ENCODE measurements at places on chromosomes 1 and 21.

DNA sequence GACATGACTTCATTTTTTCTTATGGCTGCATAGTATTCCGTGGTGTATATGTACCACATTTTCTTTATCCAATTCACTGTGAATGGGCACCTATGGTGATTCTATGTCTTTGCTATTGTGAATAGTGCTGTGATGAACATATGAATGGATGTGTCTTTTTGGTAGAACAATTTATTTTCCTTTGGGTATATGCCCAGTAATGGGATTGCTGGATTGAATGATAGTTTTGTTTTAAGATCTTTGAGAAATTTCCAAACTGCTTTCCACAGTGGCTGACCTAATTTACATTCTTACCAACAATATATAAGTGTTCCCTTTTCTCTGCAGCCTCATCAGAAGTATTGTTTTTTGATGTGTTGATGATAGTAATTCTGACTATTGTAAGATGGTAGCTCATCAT lies 361.7 kb upstream of the SGIP1 start:
- DNase-seq = no peak
- H3K27ac ChIP-seq = no peak overlapping the region
- H3K36me3 ChIP-seq = no peaks in the 10 kb centered on the region
- peaks cover 18% of the 10 kb centered on the region for H3K4me1 ChIP-seq

GRCh38 chr1:86239894-86240293 lies 83.3 kb upstream of the COL24A1 start:
- no peak overlapping the region for H3K27ac ChIP-seq
- no peaks in the 10 kb centered on the region for H3K27me3 ChIP-seq
- H3K36me3 ChIP-seq = no peaks in the 10 kb centered on the region

GRCh38 chr21:31473685-31474345 lies 129.8 kb upstream of the TIAM1 start:
- H3K36me3 ChIP-seq = no peaks in the 10 kb centered on the region
- no peak overlapping the region for H3K4me3 ChIP-seq
- H3K27ac ChIP-seq = no peak overlapping the region
- H3K4me1 ChIP-seq = no peaks in the 10 kb centered on the region
- H3K27me3 ChIP-seq = peaks cover 5% of the 10 kb centered on the region
- no peak for DNase-seq

DNA sequence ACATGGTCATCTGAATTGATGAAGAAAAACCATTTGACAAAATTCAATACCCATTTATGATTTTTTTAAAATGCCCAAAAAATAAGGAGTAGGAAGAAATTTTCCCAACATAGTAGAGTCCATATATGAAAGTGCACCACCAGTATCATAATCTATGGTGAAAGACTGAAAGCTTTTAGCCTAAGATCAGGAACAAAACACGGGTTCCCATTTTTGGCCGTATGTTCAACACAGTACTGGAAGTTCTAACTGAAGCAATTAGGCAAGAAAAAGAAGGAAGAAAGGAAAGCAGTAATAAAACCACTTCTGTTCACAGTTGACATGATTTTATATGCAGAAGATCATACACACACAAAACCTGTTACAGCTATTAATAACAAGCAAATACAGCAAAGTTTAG lies 227.8 kb upstream of the RAB4A start:
- peaks cover 10% of the 10 kb centered on the region for H3K4me1 ChIP-seq
- H3K27ac ChIP-seq = no peak overlapping the region
- peaks cover 34% of the 10 kb centered on the region for H3K27me3 ChIP-seq
- H3K4me3 ChIP-seq = no peak overlapping the region
- DNase-seq = no peak
- H3K36me3 ChIP-seq = peaks cover 3% of the 10 kb centered on the region

DNA sequence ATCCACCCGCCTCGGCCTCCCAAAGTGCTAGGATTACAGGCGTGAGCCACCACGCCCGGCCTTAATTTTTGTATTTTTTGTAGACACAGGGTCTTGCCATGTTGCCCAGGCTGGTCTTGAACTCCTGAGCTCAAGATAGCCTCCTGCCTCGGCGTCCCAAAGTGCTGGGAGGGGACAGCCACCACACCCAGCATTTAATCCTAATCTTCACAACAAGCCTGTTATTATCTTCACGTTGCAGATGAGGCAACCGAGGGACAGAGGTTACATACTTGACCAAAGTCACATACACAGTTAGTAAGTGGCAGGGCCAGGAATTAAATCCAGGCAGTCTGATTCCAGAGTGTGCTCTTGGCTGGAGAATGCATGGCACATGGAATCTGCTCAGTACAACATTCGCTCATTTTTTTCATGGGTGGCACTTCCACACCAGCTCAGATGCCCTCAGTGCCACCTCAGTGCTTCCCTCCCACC lies 4.8 kb upstream of the GPR37L1 start:
- no peaks in the 10 kb centered on the region for H3K36me3 ChIP-seq
- H3K27ac ChIP-seq = no peak overlapping the region
- DNase-seq = no peak
- H3K4me1 ChIP-seq = no peaks in the 10 kb centered on the region
- peaks cover 2% of the 10 kb centered on the region for H3K27me3 ChIP-seq
- no peak overlapping the region for H3K4me3 ChIP-seq

DNA sequence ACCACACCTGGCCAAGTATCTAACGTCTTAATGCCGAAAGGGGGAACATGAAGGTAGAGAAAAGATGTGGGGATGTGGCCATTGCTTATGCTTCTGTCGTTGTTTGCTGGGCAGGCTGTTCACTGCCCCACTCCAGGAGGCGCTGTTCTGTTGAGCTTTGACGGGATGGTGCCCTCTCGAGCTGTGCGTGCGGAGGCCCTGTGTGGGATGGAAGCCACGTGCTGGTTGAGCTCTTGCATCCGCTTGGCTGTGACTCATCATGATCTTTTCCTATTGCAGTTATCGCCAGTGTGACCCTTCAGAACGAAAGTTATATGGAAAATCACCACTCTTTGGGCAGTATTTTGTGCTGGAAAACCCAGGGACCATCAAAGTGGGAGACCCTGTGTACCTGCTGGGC lies 26.3 kb downstream of the MTARC1 start:
- H3K36me3 ChIP-seq = no peaks in the 10 kb centered on the region
- no peak for DNase-seq
- H3K4me1 ChIP-seq = peaks cover 6% of the 10 kb centered on the region
- peaks cover 9% of the 10 kb centered on the region for H3K27me3 ChIP-seq

GRCh38 chr1:169892176-169892926 lies 1.3 kb downstream of the SCYL3 start:
- DNase-seq = no peak
- H3K27ac ChIP-seq = peak overlapping the region; percentile 82
- peaks cover 27% of the 10 kb centered on the region for H3K36me3 ChIP-seq
- peak overlapping the region; percentile 73 for H3K4me3 ChIP-seq
- peaks cover 52% of the 10 kb centered on the region for H3K4me1 ChIP-seq
- H3K27me3 ChIP-seq = peaks cover 2% of the 10 kb centered on the region

GRCh38 chr1:154469844-154470560 lies 32.0 kb upstream of the TDRD10 start:
- no peak for DNase-seq
- no peak overlapping the region for H3K4me3 ChIP-seq
- H3K36me3 ChIP-seq = peaks cover 3% of the 10 kb centered on the region

Measured in activated CD4-positive, alpha-beta memory T cell treated with anti-CD3 and anti-CD28 coated beads, Interleukin-2, amount 10 ng/mL, durations not matched to agents 7 days and 5 days (primary cell).